Neural crest cell (in vitro differentiated cells): ENCODE measurements at places on chromosomes 2 and 18. TPM values are rescaled to one million over a fixed set of nuclear protein-coding genes. Genes with fewer than 3 reads are reported as not detected.

DNA sequence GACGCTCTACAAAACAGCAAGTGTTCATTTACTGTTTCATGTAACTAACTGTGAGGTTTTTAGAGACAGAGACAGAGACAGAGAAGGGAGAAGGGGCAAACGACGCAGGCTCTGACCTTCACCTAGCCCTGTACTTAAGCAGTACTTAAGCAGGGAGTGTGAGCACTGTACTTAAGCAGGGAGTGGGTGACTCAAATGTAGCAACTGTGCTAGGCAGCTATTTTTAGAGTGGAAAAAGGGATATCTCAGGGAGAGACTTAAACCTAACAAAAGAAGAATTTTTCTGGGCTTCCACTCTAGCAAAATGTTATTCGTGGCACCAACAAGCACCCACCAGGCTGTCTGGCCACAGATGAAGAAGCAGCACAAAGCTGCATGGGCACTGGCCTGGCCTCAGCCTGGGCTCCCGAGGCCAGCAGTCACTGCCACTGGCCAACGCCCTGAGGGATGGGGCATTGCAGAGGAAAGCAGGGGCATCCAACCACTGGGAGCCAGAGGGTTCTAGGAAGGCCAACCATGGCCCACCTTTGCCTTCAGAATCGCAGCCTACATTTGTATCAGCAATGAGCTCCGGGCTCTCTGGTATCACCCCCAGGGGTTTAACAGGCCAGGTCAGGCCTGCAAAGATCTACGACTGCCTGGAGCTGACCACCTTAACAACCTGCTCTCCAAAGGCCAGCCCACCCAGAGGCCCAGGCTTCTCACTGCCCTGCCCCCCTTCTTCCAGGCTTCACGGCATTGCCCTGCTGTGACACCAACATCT is 154.3 kb downstream of the TTC32 start:
- no peak for DNase-seq

- no peak for DNase-seq
Measured at GRCh38 chr2:30235859-30236535, 4.7 kb downstream of the LBH start.

DNA sequence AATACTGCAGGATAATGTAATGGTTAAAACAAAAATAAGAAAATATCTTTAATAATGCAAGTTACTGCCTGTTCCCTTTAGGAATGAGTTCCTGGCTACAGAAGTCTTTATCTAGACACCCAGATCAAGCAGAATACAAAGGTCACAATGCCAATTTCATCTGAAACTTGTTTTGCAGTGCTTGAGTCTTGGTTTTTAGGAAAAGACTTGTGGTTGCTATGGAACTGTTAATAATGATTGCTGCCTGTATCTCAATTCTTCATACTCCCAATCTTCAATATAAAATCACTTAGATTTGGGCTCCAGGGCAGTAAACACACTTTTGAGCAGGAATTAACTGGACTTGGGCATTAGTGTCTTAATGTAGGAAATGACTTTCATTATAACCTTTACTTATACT is 14.2 kb downstream of the CAVIN2 start:
- no peak for DNase-seq

DNA sequence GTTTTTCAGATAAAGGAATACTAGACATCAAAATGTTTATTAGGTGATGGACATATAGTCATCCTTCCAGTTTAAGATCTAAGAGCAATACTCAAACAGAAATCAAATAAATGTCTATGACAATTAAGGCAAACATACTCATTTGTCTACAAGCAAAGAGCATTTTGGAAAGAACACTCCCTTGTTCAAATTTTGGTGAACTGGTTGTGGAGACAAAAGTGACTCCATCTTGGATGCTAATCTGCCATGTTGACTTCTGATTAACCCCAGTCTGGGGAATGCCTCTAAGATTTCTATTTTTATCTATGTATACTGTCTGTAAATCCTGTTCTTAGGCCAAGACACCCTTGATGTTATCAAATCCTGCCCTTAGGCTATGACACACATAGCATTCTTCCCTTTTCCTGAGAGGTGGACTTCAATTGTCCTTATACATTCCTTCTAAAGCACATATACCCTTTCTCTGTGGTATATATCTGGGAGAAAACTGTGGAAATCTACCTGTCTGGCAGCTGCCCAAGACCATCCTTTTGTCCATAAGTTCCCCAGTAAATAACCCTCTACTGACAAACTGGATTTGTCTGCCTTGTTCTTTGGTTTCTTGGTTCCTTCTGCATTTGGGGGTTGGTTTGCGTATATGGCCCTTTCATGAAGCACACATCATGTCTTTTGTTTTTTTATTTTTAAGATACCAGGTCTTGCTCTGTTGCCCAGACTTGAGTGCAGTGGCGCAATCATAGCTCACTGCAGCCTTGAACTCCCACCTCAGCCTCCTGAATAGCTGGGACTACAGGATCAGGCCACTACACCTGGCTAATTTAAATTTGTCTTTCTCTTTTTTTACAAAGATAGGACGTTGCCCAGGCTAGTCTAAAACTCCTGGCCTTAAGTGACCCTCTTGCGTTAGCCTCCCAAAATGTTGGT is 12.5 kb upstream of the PLEKHM3 start:
- no peak for DNase-seq

GRCh38 chr2:74079522-74080341 is 68.0 kb downstream of the BOLA3 start:
- no peak for DNase-seq

MLPH gene
- total RNA-seq, result not detected in 2 replicates

OTOF gene
- 0.07 and 0.19 TPM in 2 replicates for total RNA-seq

B3GNT7 gene
- total RNA-seq, result 0.61 and 0.79 TPM in 2 replicates

AFF3 gene
- 20.9 and 25.7 TPM in 2 replicates for total RNA-seq

DHRS9 gene
- not detected in 2 replicates for total RNA-seq

FIGN gene
- total RNA-seq, result 57.3 and 58.1 TPM in 2 replicates
